ENCODE measurements at places on chromosomes 12 and 14. TPM values are rescaled to one million over a fixed set of nuclear protein-coding genes. Genes with fewer than 3 reads are reported as not detected.
A peak's percentile ranks its signal among the peaks of the same experiment; 100 is the strongest.

DNA sequence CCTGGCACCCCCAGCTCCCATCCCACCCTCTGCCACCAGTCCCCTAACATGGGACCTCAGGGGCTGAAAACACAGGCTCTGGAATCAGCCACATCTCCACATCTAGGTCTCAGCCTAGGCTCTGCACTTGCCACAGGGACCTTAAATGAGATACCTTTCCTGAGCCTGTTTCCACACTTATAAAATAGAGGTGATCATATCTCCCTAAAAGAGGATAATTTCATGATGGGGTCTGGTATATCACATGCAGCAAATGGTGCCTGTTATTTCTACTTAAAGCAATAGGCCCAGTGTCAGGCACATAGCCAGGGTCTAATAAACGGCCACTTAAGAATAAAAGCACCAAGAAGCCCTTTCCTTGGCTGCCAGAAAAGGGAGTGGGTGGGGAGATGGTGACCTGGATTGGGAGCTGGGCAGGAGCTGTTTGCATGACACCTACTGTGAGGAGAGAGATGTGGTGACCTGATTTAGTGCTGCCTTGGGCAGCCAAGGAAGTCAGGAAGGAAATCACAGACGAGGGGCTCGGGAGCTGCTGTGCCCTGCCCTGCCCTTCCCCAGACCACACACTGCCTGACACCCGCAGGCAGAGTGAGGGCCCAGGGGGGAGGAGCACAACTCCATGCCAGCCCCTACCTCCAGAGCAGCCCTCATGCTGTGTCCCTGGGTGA is 71.2 kb downstream of the IRF2BPL start:
- no peak for DNase-seq

DNA sequence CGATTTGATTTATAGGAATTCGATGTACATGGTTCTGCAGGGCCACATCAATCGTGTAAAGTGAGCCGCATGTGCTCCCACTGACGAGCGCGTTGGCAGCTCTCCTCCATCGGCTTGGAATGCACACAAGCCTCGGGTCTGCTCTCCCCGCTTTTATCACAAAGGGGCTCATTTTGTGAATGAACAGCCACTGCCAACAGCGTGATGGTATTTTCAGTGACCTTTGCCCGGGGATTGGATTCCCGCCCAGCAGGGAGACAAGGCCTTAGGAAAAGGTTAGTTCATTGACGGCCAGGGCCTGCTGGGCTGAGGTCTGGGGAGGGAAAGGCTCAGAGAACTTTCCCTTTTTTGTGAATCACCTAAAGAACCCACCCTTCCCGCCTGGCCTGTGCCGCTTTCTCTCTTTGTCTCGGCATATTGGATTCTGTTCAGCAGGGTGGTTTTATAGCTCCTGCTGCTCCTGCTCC is 232.1 kb downstream of the MSRB3 start:
- DNase-seq = peak; percentile 17

- no peak for DNase-seq
These were observed 234.7 kb downstream of the BTG1 start for GRCh38 chr12:91910871-91911388.

GRCh38 chr12:85509857-85510256 is 229.8 kb downstream of the ALX1 start:
- no peak for DNase-seq

DNA sequence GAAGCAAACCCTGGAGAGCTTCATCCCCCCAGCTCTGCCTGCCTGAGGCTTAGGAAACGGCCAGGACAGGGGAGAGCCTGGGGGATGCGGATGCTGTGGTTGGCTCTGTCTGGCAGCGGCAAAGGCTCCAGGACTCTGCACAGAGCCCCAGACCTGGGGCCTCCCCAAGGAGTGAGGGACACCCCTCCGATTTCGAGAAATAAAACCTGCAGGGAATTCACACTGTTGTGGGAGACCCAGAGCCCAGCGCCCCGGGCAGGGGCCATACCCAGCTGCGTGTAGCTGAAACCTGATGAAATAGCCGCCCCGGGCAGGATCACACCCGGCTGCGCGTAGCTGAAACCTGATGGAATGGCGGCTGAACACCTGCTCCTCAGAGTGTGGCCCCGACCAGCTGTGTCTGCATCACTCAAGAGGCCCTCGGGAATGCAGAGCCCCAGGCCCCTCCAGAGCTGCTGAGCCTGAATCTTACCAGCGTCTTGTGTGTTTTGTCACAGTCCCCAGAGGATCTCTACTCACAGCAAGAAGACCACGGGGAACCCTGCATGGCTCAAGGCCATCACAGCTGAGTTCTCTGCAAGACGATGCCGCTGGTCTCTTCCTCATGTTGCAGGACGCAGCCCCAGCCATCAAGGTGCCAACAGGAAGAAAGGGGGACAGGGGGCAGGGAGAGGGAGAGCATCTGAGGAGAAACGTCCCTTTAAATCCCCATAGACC is 46.5 kb upstream of the GALNT9 start:
- DNase-seq = no peak

- DNase-seq = no peak
These were observed 170.9 kb downstream of the SLC6A15 start for GRCh38 chr12:84741692-84742091.

PRKCH gene
- total RNA-seq = 26.4 TPM

SLC4A8 gene
- 0.59 TPM for total RNA-seq

ANGEL1 gene
- total RNA-seq = 25.7 TPM

GNB3 gene
- total RNA-seq = 8.1 TPM

PRH2 gene
- 2.0 TPM for total RNA-seq

RHEBL1 gene
- total RNA-seq = 4.3 TPM

Data from tibial nerve (tissue), 4 donors.